ENCODE measurements at places on chromosomes 1 and 21. TPM values are rescaled to one million over a fixed set of nuclear protein-coding genes. Genes with fewer than 3 reads are reported as not detected.
A peak's percentile ranks its signal among the peaks of the same experiment; 100 is the strongest.

GRCh38 chr1:166884040-166884642 is 8.1 kb upstream of the TADA1 start:
- peak; percentile 9 for DNase-seq

- no peak for DNase-seq
These were observed 31.7 kb downstream of the PRMT2 start for GRCh38 chr21:46666941-46667740.

GRCh38 chr1:229671310-229671709 is 45.3 kb downstream of the URB2 start:
- DNase-seq = no peak

The IL20 gene
- not detected for polyA plus RNA-seq

GRCh38 chr21:43858806-43859648 is 6.0 kb upstream of the AGPAT3 start:
- DNase-seq = no peak

The C1orf87 gene
- polyA plus RNA-seq = not detected

DNA sequence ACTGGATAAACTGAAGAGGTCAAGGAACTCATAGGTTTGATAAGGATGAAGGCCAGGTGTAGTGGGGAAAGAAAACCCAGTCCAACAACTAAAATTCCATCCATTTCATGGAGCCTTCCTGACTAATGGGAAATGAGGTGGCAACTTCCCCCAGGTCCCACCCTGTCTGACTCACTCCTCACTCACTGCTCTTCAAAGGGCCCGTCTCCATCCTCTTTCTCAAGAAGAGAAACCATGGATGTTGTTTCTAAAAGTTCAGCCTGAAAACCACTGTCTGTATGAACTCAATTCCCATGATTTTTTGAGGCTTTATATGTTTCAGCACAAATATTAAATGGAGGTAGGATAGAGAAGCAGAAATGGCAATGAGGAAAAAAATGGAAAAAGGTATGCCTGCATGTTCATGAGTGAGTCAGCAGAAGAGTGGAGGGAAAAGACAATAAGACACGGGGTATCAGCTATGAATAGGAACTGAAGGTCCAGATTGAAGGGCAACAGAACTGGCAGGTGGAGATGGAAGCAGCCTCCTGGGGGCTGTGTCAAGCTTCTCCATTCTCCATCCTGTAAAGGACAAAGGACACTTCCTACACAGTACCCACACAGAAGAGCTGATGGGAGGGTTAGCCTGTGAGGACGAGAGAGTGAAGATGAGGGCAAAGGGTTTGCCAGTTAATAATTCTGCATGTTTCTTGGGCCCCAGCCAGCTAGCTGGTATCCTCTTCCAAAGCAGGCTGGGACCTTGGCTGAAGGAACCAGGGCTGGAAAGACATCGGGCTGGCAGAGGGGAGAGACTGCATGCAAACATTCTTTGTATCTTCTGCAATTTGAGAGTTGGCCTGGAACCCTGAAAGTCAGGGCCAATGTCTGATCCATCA is 5.5 kb upstream of the ELOVL1 start:
- DNase-seq = peak; percentile 67

- DNase-seq = no peak
These were observed 353.7 kb upstream of the GREM2 start for GRCh38 chr1:240965581-240966091.

The TFAP2E gene
- polyA plus RNA-seq = 0.31 TPM

The GNB1 gene
- polyA plus RNA-seq = 158 TPM

- no peak for DNase-seq
These were observed 31.0 kb downstream of the SNX7 start for GRCh38 chr1:98692482-98692881.

- no peak for DNase-seq
These were observed 53.5 kb upstream of the TARBP1 start for GRCh38 chr1:234532503-234532922.

DNA sequence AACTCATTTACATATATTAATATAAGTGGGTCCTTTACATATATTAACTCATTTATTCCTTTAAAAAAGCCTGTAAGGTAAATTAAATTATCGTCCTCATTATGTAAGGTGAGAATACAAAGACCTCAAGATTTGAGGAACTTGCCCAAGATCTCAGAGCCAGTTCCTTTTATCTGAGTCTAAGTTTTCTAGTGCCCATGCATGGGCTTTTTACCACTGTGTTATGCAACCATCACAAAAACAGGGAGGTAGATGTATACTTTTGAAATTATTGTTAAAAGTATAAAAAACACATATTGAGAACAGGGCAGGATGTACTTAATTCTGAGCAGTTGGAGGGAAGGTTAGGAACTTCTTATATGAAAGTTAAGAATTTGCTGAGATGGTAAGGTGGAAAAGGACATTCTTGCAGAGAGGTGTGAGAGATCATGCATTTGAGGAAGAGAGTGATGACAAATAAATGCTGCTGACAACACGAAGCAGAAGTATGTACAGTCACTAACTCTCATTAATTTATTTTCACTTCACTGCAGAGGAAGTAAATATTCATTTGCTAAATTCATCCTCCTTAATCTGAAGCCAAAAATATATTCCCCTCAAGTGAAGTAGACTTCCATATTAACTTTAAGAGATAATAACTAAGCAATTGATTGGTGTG is 28.9 kb upstream of the LYPLAL1 start:
- no peak for DNase-seq

- peak; percentile 44 for DNase-seq
These were observed 115.1 kb downstream of the PROX1 start for GRCh38 chr1:214102907-214103306.

The TEX38 gene
- not detected for polyA plus RNA-seq

DNA sequence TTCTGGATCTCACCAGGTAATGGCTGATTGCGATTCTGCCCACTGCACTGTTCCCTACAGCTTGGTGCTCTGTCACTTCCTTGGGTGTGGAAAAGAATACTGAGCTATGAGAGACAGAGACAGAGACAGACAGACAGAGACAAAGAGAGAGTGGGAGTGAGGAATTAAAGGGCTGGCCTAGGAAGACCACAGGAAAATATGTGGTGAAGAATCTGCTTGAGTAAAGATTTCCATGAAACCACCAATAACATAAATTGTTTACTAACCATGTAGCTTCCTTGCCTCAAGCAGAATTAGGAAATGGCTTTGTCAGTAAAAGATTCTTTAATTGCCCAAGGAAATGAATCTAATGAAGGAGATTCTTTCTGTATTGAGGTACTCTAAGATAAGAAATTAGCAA is 54.4 kb downstream of the MPZL1 start:
- no peak for DNase-seq

- no peak for DNase-seq
These were observed 1.4 kb upstream of the SLC19A2 start for GRCh38 chr1:169487133-169487532.

The IGSF3 gene
- polyA plus RNA-seq = 15.9 TPM

- no peak for DNase-seq
These were observed 40.1 kb downstream of the BCAR3 start for GRCh38 chr1:93641527-93641926.

The NENF gene
- polyA plus RNA-seq = 56.4 TPM

DNA sequence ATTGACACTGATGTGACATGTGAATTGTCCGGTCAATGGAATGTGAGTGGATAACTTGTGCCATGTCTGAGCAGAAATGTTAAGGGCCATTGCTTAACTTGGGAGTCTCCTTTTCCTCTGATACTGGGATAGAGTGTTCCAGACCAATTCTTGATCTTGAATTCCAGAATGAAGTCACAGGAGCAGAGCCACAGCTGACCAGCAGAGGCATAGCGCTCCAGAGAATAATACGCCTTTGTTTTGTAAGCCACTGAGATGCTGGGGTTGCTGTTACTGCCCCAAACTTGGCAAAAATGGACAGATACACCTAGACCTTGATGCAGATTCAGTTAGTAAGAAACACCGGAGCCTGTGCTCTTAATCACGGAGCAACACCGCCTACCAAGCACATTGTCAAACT is 6.3 kb downstream of the KCNJ6 start:
- DNase-seq = no peak

DNA sequence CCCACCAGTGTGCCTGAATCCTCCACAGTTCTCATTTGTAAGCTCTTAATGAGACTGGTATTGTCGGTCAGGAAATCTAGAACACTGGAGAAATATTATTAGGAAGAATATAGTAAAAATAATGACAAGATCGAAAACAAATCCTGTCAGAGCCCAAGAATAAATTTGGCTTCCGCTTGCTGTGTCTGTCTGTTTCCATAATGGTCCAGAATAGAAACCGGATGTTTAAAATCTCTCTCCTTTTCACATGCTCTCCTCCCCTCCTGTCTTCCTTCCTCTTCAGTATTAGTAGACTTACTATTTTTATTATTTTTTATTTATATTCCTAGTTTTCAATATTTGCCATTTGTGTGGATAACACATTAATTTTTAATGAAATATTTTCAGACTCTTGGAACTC is 187.7 kb downstream of the SDCCAG8 start:
- no peak for DNase-seq

GRCh38 chr1:162230096-162230495 is 146.6 kb downstream of the SPATA46 start:
- peak; percentile 9 for DNase-seq

The PAQR6 gene
- 10.6 TPM for polyA plus RNA-seq

- no peak for DNase-seq
These were observed 8.4 kb downstream of the ZBTB7B start for GRCh38 chr1:155011004-155011416.
